ENCODE measurements at places on chromosomes 5 and 9. TPM values are rescaled to one million over a fixed set of nuclear protein-coding genes. Genes with fewer than 3 reads are reported as not detected.

- no peak within 1 kb of the TSS for H3K27ac ChIP-seq
- no peaks in the 10 kb centered on the region for H3K27me3 ChIP-seq
- H3K4me1 ChIP-seq: peaks cover 5% of the 10 kb centered on the region
- H3K4me3 ChIP-seq: peak within 1 kb of the TSS; percentile 28
Observed at GRCh38 chr5:51383131-51384121, at the start of gene ISL1. Gene ISL1, plus strand, starts transcription at chr5:51383448. Its CDS starts 224 bp downstream, at chr5:51383672.

DNA sequence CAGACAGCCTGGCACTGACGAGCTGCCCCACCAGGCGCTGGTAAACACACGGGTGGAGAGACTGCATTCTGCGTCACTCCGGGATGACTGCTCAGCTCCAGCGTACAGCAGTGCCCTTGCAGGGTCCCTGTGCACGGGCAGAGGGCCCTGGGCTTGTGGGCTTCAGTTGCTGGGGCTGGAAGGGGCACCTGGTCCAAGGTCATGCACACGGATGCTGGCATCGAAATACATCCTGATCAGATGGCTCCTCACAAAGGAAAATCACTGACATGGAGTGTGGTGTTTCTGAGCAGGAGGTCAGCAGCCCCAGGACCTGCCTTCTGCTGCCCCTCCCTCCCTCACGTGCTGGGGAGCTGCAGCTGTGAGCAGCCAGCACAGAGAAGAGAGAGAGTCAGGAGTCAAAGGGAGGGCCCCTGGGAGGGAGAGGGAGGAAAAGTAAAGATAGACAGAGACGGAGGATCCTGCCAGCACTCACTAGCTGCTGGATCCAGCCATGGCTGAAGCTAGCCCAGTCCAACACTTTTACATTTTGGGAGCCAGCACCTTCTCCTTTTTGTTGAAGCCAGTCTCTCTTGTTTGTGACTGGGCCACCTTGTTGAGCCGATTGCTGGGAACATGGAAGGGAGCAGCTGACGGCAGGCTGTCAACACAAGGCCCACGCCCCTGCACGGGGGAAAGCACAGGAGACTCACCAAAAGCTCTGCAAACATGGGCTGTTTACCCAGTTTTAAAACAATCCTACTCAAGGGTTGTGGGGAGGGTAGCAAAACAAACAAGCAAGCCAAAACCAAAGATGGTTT lies 166.5 kb upstream of the PHYKPL start:
- no peak overlapping the region for H3K27ac ChIP-seq
- no peaks in the 10 kb centered on the region for H3K36me3 ChIP-seq
- H3K27me3 ChIP-seq: no peaks in the 10 kb centered on the region
- DNase-seq: no peak
- no peak overlapping the region for H3K4me3 ChIP-seq

- H3K4me3 ChIP-seq: no peak overlapping the region
- no peaks in the 10 kb centered on the region for H3K27me3 ChIP-seq
- DNase-seq: no peak
- H3K36me3 ChIP-seq: no peaks in the 10 kb centered on the region
- peak overlapping the region; percentile 6 for H3K27ac ChIP-seq
Observed at GRCh38 chr9:76657265-76657664, 107.0 kb upstream of the PCA3 start.

GRCh38 chr5:31776976-31777651 lies 138.2 kb downstream of the PDZD2 start:
- no peak overlapping the region for H3K4me3 ChIP-seq
- H3K27me3 ChIP-seq: no peaks in the 10 kb centered on the region
- H3K36me3 ChIP-seq: no peaks in the 10 kb centered on the region
- no peaks in the 10 kb centered on the region for H3K4me1 ChIP-seq

The BARX1 gene
- not detected for total RNA-seq

DNA sequence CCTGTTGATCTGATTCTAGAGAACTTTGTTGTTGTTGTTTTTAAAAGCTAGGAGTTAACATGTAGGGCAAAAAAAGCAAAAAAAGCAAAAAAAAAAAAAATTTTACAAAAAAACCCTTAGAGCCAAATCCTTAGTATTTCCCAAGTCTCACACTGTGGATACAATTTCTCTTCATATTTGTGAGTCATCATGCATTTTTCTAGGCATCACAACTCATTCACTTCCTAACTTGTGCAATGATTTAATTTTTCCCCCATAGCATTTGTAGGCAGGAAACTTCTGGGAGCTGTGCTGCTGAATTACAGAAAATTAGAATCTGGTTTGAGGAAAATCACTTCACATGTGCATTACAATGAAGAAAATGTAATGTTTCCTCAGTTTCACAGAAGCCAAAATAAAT lies 91.9 kb downstream of the MARCHF3 start:
- DNase-seq: no peak
- no peaks in the 10 kb centered on the region for H3K36me3 ChIP-seq
- H3K27me3 ChIP-seq: no peaks in the 10 kb centered on the region
- no peak overlapping the region for H3K27ac ChIP-seq

- DNase-seq: no peak
- H3K27ac ChIP-seq: no peak overlapping the region
- H3K4me1 ChIP-seq: no peaks in the 10 kb centered on the region
- no peaks in the 10 kb centered on the region for H3K36me3 ChIP-seq
- no peak overlapping the region for H3K4me3 ChIP-seq
Observed at GRCh38 chr5:171743436-171744076, 42.1 kb upstream of the SMIM23 start.

GRCh38 chr5:32027717-32028458 lies 146.2 kb downstream of the GOLPH3 start:
- H3K27me3 ChIP-seq: no peaks in the 10 kb centered on the region
- H3K4me3 ChIP-seq: no peak overlapping the region
- no peaks in the 10 kb centered on the region for H3K4me1 ChIP-seq
- peak; percentile 16 for DNase-seq
- H3K36me3 ChIP-seq: no peaks in the 10 kb centered on the region

The ZNF608 gene
- total RNA-seq: 10.9 TPM

DNA sequence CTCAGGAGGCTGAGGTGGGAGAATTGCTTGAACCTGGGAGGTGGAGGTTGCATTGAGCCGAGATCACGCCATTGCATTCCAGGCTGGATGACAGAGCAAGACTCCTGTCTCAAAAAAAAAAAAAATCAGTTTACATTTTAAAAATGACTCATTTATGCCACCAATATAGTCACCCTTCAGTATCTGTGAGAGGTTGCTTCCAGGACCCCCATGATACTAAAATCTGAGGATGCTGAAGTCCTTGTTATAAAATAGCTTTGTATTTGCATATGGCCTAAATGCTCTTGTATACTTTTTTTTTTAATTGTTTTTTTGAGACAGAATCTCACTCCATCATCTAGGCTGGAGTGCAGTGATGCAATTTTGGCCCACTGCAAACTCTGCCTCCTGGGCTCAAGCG lies 5.8 kb downstream of the OCLN start:
- peaks cover 5% of the 10 kb centered on the region for H3K27me3 ChIP-seq
- DNase-seq: no peak
- no peak overlapping the region for H3K27ac ChIP-seq
- no peaks in the 10 kb centered on the region for H3K36me3 ChIP-seq

The PSAT1 gene
- total RNA-seq: 4.6 TPM

DNA sequence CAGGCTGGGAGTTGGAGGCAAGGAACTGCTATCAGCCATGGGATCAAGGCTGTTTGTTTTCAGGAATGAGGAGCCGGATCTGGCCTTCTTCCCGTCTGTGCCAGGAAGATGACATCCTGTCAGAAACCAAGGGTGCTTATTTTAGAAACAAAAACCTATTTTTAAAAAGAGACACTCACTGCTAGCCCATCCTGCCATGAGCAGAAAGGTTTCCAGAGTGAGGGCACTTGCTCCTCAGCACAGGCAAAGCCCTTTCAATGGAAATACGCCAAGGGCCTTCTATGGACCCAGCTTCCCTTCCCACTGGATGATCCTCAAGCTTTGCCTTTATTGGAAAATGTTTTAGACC lies 132.6 kb upstream of the FSTL4 start:
- H3K27ac ChIP-seq: no peak overlapping the region
- H3K4me3 ChIP-seq: no peak overlapping the region
- H3K4me1 ChIP-seq: no peaks in the 10 kb centered on the region
- no peaks in the 10 kb centered on the region for H3K27me3 ChIP-seq

The EEIG1 gene
- total RNA-seq: 87.2 TPM

The RXRA gene
- total RNA-seq: 70.7 TPM

- no peaks in the 10 kb centered on the region for H3K27me3 ChIP-seq
- H3K27ac ChIP-seq: no peak overlapping the region
- DNase-seq: no peak
- H3K36me3 ChIP-seq: no peaks in the 10 kb centered on the region
- H3K4me3 ChIP-seq: no peak overlapping the region
Observed at GRCh38 chr9:98647236-98647635, 61.5 kb downstream of the GABBR2 start.

The EIF4E1B gene
- not detected for total RNA-seq

- no peaks in the 10 kb centered on the region for H3K27me3 ChIP-seq
- H3K27ac ChIP-seq: no peak overlapping the region
- H3K4me3 ChIP-seq: no peak overlapping the region
- no peaks in the 10 kb centered on the region for H3K36me3 ChIP-seq
- peak; percentile 84 for DNase-seq
Observed at GRCh38 chr5:69007726-69008368, 86.0 kb upstream of the SLC30A5 start.

DNA sequence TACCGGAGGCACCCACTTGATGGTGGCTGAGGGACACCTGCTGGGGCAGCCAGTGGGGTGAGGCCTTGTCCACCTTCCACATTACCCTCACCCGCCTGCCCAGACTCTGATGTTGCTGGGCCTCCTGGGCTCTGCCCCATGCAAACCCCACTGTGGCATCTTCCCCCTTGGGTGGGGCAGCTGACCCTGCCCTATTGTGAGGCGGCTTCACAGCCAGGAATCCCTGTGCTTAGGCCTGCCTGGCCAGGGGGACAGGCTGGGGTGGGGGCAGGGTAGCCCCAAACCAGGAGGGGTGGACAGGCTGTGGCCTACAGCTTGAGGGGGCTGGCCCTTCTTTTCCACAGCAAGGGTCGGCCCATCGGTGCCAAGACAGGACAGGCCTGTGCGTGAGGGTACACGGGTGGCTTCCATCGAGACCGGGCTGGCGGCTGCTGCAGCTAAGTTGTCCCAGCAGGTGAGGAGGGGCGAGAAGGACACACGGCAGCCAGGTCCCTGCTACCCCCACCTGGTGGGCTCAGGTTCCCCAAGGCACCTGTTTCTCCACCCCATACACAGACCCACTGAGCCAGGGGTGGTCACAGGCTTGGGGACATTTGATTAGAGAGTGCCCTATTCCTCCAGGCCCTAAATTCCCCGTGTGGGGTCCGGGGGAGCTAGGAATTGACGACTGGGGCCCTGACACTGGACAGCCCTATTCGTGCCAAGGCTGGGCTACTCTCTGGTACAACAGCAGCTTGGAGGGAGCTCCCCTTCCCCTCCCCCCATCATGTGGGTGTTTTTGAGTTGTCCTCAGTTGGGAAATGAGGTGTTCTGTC lies 99.2 kb downstream of the PHF2 start:
- H3K4me3 ChIP-seq: no peak overlapping the region
- H3K4me1 ChIP-seq: no peaks in the 10 kb centered on the region
- H3K27me3 ChIP-seq: no peaks in the 10 kb centered on the region
- peaks cover 57% of the 10 kb centered on the region for H3K36me3 ChIP-seq
- no peak overlapping the region for H3K27ac ChIP-seq
